Mammary microvascular endothelial cell (primary cell): ENCODE measurements at places on chromosomes 12 and 14. TPM values are rescaled to one million over a fixed set of nuclear protein-coding genes. Genes with fewer than 3 reads are reported as not detected.

KRT72 gene
- total RNA-seq: not detected in 2 replicates

GAPDH gene
- total RNA-seq: 5,926 and 6,362 TPM in 2 replicates

KSR2 gene
- 0.47 and 0.59 TPM in 2 replicates for total RNA-seq

ARHGAP9 gene
- not detected in 2 replicates for total RNA-seq
